GM12892 (cell line): ENCODE measurements at places on chromosomes 2 and 18.

DNA sequence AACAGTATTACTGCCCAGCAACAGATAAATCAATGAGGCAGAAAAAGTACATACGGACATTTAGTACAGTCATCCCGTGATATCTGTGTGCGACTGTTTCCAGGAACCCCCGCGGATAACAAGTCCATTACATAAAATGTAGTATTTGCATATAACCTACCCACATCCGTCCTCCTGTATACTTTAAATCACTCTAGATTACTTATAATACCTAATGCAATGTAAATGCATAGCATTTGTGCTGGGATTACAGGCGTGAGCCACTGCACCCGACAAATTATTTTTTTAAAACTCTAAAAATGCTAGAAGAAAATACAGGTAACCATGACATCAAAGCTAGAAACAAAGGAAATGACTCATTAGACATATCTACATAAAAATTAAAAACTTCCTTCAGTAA, 91.6 kb downstream of the FAM161A start:
- DNase-seq: no peak

DNA sequence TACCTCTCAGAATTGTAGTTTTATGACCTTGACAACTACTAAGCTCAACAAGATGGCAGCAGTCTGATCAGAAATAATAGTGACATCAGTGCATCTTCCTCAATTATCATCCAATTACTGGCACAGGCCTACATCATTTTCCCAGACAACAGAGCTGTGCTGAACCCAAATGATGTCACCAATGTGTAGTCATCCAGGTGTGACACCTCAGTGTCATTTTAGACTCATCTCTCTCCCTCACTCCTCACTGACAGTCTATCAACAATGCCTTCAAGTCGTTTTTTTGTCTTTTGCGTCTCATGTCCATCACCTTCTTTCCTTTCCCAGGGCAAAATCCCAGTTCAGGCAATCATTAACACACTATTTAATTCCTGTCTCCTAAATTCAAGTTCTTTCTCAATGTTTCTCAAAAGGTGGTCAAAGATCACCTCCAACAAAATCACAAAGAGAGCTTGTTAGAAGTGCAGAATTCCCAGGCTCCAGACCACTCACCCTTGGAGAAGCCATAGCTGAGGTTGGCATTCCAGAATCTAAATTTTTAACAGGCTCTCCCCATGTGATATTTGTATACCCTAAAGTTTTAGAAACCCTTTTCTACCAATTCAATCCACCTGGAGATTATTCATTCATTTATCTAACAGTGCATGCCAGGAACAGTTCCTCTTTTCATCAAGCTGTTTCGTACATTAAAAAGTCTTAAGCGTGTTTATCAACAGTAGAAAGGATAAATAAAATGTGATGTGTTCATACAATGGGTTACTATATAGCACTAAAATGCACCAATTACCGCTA, 125.3 kb upstream of the KLF7 start:
- no peak for DNase-seq

GRCh38 chr2:73085691-73086090, 14.2 kb upstream of the SFXN5 start:
- peak; percentile 79 for DNase-seq

GRCh38 chr2:46771309-46771708, 144.3 kb downstream of the MCFD2 start:
- no peak for DNase-seq

GRCh38 chr2:225282858-225283710, 116.4 kb upstream of the NYAP2 start:
- DNase-seq: peak; percentile 1

DNA sequence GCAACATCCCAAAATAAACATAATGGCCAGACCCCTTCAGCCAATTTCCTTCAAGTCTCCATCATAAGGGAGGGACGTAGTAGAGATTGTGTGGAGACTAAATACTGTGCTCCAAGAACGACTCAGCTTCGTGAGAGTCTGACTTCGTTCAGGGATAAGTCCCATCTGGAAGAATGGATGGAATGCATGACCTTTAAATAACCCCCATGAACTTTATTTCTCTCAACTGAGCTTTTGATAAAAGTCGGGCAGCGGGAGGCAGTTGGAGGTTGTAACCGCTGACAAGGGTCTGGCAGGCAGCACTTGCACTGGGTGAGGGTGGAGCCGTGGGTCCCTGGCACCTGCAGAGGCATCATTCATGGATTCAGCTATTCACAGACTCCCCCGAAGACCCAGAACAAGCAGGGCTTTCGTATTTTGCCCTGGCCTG, 115.9 kb downstream of the ZFP36L2 start:
- no peak for DNase-seq

DNA sequence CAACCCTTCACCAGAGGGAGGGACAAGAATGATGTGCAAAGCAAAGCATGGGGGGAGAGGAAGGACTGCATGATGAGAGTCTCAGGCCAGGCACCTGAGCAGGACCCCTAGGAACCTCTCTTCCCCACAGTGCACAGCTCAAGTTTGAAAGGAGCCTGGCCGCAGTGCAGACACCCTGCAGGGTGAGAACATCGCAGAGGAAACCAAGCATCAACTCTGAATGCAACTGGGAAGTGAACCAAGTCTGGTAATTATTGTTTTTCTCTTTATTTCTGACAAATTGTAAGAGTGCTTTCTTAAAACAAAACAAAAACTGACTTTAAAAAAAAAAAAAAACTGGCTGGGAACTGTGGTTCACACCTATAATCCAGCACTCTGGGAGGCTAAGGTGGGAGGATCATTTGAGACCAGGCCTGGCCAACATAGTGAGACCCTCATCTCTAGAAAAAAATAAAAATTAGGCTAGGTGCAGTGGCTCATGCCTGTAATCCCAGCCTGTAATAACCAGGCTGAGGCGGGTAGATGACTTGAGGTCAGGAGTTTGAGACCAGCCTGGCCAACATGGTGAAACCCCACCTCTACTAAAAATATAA, 15.3 kb downstream of the NPC1 start:
- DNase-seq: no peak

GRCh38 chr2:133788386-133788785, 220.1 kb upstream of the NCKAP5 start:
- DNase-seq: no peak

DNA sequence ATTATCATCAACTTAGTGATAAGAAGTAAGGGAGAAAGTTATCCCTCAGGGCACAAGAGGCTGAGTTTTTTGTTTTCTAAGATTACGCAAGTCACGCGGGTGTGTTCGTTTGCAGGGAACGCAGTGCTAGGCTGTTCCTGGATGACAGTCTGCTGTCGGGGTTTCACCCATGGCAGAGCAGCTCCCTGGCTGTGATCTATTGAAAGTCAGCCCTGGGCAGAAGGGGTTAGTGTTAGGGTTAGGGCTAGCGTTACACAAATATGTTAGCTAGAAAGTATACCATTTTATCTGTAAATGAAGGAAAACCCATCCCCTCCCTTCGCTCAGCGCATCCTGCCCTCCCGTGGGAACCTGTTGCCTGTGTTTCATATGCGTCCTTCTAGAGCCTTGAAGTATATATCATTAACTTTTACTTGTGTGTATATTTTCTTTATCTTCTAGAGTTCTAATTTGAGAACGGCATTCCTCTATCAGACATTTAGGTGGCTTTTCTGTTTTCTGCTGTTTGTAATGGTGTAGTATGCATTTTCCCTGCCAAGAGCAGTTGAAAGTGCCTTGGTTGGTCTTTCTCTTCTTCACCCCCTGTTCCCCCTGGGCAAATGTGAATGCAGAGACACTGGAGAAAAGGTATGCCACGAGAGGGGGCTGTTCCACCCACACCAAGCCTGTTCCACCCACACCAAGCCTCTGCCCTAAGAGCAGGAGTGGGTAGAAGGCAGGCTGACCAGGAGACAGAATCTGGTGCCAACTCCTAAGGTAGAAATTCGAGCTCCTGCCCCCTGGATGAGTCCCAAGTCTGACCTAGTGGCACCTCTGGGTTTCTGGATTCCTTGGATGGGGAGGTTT, 47.0 kb downstream of the ARMC9 start:
- DNase-seq: no peak

DNA sequence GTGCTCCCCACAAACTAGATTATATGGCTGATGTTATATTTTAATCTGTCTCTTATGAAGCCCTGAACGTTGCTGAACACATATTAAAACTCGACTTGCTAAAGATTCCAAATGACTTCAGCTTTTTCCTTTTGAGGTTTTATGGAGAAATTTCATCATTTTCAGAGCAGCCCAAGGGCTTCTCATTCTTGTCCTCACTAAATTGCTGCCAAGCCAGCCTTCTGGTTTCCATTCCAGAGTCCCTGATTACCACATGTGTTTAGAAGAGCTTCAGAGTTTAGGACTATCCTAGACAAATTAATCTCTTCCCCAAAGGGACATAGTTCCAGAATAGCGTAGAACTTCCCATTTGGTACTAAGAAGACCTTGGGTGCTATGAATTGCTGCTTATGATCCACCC, 77.8 kb upstream of the CCDC195 start:
- no peak for DNase-seq

DNA sequence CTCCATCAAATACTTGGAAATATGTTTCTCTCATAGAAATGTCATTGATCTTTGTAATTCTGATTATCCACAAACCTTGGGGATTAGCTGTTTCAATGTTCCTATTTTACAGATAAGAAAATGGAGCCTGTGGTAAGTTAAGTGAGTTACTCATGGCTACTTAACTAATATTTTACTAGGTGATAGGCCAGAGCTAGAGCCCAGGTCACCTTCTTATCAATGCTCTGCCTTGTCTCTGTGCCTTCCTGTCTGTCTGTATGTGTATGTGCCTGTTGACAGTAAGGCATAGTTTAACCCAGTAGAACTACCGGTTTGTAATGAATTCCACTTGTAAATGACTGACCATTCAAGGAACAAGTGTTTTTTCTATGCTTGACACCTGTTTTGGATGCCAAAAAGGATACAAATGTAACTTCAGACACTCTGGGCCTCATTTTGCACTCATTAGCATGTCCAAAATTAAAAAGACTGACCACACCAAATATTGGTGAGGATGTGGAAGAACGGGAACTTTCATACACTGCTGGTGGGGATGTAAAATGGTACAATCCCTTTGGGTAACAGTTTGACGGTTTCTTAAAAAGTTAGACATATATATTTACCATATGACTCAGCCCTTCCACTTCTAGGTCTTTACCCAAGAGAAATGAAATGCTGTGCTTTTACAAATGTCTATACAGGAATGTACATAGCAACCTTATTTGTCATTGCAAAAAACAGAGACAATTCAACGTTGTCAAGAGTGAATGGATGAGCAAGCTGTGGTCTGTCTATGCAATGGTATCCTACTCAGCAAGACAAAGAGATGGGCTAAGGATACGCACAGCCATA, 19.6 kb upstream of the IL1A start:
- DNase-seq: no peak

- DNase-seq: no peak
Measured at GRCh38 chr2:10048501-10049171, 5.3 kb downstream of the KLF11 start.

DNA sequence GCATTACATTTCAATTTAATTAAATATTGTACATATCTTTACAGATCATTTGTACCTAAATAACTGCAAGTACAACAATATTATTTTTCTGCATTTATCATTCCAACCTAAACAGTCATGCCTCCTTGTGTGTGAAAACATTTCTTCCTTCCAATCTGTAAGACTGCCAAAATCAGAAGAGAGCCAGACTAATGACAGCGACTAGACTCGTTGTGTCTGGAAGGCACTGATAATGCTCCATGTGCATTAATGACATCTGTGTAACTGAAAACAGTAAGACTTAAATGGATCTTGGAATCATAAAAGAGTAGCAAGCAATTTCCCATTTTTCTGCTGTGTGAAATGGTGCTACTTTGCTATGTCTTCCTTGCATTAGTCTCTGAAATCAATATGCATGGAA, 278.0 kb upstream of the DSEL start:
- no peak for DNase-seq

DNA sequence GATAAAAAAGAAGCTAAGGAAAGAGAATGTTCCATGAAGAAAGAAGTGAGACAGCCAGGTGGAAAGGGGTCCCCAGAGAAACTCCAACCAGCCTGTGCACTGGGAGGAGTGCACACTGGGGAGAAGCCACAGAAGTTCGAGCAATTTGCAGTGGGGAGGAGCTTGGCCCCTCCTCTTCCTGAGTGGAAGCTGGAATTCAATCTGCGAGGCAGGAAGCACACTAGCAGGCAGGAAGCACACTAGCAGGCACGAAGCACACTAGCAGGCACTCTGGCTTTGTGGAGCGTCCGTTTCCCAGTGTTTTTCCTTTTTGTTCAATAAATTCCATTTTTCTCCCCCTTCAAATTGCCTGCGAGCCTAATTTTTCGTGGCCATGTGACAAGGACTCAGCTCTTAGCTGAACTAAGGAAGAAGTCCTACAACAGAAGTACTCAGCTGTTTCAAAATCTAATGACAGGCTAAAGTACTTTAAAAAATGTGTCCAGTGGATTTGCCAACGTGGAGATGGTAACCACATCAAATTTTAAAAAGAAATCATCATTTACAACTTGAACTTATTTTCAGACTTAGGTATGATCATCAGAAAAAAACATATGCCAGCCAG, 21.4 kb upstream of the SPIRE1 start:
- no peak for DNase-seq

- DNase-seq: no peak
Measured at GRCh38 chr2:174673876-174674275, 76.3 kb upstream of the WIPF1 start.

DNA sequence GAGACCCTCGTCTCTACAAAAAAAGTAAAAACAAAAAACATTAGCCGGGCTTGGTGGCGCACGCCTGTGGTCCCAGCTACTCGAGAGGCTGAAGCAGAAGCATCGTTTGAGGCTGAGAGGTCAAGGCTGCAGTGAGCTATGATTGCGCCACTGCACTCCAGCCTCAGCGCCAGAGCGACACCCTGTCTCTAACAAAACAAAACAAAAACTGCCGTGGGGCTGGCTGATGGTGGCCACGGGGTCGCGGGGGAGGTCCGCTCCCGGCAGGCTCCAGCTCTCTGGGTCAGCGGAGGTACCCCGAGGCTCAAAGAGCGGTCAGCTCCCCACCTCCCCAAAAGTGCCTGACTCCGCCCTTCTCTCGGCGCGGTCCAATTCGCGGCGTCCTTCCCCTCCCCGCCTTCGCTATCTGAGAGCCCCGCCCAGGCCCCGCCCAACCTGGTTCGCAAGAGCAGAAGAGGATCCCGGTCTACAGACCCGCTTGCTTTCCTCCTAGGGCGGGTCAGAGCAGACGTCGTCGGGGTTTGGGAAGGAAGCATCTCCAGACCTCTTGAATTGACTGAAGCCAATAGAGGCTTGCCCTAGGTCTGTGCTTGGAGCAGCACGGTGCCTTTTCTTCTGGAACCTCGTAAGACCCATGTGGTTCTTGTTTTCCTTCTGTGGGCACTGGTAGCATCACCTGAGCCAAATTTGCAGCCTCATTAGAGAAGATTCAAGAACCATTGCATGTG, 7.8 kb downstream of the RAX start:
- no peak for DNase-seq

- no peak for DNase-seq
Measured at GRCh38 chr18:28855989-28856388, 679.1 kb upstream of the CDH2 start.

- no peak for DNase-seq
Measured at GRCh38 chr2:197647961-197648690, 27.3 kb downstream of the RFTN2 start.

DNA sequence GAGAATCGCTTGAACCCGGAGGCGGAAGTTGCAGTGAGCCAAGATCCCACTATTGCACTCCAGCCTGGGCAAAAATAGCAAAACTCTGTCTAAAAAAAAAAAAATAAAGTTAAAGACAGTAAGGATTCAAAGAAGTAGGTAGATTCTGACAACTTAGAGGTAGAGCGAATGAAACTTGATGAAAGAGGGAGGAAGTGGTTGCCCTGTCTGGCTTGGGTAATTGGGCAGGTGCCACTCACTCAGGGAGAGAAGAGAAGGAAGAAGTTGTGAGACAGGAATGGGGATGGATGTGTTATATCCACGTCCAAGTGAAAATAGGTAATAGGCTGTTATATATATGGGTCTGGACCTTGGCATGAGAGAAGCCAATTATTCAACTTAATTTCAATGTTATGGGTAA, 26.3 kb downstream of the NDC80 start:
- no peak for DNase-seq
